CD4-positive, alpha-beta T cell treated with Interleukin-21 for 1 hour (primary cell): ENCODE measurements at places on chromosomes 6 and 20.
A peak's percentile ranks its signal among the peaks of the same experiment; 100 is the strongest.

GRCh38 chr6:99073223-99073622 lies 125.5 kb upstream of the FBXL4 start:
- DNase-seq = no peak

DNA sequence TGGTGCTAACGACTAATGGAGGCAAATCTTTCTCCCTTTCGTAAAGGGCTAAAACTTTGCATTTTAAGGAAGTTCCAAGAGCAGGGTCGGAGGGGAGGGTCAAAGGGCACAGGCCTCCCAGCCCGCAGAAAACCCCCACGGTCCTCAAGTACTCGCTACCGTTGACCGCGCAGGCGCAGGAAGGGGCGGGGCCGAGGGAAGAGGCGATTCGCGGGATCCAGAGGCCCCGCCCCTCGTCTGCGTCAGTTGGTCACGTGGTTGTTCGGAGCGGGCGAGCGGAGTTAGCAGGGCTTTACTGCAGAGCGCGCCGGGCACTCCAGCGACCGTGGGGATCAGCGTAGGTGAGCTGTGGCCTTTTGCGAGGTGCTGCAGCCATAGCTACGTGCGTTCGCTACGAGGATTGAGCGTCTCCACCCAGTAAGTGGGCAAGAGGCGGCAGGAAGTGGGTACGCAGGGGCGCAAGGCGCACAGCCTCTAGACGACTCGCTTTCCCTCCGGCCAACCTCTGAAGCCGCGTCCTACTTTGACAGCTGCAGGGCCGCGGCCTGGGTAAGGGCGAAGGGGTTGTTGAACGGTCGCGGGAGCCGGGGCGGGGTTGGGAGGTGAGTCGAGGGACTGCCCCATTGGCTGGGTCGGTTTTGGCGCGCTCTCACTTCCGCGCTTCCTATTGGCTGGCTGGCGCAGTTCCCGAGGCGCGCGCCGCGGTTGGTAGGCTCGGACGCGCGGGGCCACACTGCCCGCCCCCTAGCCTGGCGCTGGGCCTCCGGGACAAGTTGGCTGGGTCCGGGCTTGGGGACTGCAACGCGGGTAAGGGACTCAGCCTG lies at the start of gene GMNN:
TSS of gene GMNN (plus strand) at position 242 of the 824 bp plus-strand sequence. CDS start 2,310 bp downstream, outside the sequence.
- peak; percentile 96 for DNase-seq

DNA sequence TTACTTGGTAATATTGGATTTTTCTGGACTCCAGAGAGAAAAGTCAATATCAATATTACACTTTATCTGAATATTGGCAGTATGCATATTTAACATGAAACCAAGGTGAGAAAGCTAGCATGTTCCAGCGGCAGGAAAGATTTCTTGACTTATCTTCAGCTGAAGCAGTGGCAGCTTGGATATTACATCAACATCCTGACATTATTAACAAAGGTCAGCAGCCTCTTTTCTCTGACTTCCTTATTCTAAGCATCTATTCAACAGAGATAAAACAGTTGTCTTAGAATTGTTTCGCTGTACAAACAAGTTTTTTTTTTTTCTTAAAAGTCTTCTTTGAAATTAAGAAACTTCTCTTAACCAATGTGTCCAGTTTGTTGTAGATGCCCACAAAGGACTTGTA lies 11.8 kb downstream of the DCBLD1 start:
- DNase-seq = no peak

DNA sequence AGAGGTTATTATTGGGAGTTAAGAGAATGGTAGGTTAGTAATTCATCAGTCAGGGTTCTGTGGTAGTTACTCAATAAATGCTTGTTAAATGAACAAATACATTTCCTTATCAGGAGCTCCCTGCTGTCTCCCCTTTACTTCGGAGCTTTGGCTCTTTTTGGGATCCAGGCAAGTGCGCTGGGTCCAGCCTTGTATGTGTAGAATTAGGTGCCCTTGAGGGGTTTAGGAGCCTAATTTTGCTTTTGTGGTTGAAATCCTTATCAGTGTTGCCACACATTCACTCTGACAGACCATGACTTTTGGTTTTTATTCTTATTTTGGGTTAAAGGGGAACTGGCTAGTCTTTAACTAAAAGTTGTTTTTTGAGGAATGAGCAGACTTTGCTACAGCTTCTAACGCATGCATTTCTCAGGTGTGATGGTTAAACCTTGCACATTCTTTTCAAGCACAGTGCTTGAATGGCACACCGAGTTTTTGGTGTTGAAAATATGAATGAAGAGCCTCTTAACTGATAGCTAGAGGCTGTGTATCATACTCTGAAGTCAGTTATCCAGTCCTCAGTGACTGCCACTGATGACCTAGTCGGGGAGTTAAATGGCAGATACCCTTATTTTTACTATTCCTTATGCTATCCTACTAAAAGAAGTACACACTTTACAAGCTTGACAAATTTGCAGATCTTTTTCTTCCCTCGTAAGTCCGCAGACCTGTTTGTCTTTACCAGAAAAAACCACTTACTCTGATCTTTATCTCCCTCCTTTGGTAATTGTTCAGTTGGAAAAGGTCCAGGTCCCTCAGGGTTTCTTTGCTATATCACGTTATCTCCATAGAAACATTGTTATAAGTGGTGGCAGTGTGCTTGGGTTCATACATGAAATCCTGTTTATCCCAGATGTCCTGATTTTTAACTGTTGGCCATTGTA lies 50.7 kb upstream of the PLCG1 start:
- no peak for DNase-seq

DNA sequence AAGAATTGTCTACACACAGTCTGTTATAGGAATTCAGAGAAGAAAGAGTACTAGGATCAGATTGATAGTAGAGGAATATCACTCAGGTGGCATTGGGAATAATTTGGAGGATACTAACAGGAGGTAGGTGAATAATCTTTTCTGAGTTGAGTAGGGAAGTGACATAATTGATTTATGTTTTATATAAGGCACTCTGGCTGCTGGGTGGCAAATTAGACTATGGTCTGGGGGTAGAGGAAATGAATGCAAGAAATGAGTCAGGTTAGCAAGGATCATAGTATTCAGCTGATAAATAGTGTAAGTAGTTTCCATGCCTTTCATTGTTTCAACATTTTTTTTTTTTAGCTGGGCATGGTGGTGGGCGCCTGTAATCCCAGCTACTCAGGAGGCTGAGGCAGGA lies 113.3 kb downstream of the CDKAL1 start:
- no peak for DNase-seq

- DNase-seq = no peak
Measured at GRCh38 chr6:104134876-104135275, 724.8 kb downstream of the HACE1 start.

DNA sequence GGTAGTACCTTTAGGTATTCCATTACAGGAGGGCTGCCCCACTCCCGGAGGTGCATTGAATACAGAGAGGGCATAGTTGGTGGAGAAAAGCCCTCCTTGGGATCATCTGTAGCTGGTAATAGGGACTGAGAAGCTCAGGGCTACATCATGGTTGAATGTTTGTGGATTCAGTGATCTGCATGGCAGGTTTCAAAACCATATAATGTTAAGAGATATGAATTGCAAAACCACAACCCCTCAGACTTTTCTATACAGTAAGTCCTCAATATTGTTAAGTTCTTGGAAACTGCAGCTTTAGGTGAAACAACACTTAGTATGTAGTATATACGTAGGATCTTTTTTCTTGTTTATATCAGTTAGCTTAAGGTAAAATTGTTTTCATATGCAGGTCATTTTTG lies 11.3 kb downstream of the TULP4 start:
- no peak for DNase-seq

DNA sequence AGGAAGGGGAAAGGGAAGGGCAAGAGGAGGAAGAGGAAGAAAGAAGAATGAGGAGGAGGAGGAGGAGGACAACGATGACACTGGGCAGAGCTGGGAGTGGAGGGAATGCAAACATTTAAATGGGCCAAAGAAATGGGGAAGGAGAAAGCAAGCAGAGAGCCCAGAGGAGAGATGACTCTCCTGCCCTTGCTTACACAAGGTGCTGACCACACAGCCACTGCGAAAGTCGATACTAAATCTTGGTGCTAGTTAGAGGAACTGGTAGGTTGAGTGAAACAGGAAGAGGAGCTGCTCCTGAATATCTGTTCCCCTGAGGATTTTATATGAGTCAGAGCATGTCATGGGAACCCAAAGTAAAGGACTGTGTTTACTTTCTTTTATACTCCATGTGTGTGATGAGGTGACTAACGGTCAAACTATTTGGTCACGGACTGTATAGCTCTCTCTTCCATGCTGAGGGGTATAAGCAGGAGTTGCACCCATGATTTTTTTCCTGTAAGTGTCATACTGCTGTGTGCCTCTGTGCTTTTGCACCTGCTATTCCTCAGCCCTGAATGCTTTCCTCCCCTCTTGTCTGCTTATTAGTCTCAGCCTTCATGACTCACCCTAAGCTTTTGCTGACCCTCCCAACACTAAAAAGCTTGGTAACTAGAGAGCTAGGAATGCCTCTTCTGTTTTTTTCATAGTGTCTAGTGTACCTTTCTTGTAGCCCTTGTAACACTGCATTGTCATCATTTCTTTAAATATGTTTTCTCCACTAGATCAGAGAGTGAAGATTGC lies 9.5 kb upstream of the PAQR8 start:
- DNase-seq = peak; percentile 16

DNA sequence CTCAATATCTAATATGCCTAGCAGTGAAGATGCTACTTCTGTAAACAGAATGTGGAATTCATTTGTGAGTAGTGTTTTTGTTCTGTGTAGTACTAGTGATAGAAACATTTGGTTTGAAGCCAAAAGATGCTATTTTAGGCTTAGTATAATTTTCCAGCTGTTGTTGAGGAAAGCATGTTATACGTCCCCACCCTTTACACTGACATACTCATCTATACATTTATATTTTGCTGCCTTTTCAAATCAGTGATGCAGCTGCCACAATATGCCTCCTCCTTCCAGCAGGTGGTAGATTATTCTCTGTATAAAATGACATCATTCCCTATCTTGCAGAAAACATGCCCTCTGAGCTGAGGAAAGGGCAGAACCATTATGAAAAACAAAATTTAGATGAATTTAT lies 1217.6 kb upstream of the GJE1 start:
- DNase-seq = no peak

DNA sequence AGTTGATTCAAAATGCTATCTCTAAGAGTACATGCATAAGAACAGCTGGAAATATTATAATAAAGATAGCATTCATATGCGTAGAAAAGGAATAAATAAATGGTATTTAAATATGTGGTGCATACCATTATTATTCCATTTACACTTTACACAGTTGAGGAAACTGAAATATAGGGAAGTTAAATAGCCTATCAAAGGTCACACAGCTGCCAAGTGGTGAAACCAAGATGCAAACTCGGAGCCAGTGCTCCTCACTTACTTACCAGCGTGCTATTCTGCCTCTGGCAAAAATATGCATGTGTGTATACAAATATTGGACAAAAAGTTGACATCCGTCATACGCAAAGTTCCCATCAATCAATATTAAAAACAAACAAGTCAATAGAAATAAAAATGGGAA lies 22.3 kb upstream of the ANKEF1 start:
- DNase-seq = no peak

- DNase-seq = no peak
Measured at GRCh38 chr6:151247490-151247889, 7.7 kb downstream of the AKAP12 start.

DNA sequence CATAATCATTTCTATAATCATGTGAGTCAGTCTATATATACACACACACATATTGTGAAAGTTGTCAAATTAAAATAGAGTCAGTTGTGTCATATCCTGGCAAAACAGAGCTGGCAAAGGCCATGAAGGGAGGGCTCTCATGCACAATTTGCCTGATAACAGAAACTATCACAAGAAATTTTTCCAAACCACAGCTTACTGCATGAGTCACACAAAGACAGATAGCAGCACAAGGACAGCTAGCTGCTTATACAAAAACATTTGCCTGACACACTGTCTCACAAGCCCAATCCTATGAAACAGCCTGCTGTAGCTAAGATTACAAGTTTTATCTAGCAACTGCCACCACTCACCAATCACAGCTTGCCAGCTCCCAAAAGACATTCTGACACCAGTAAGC lies 848.5 kb upstream of the MAN1A1 start:
- DNase-seq = no peak

DNA sequence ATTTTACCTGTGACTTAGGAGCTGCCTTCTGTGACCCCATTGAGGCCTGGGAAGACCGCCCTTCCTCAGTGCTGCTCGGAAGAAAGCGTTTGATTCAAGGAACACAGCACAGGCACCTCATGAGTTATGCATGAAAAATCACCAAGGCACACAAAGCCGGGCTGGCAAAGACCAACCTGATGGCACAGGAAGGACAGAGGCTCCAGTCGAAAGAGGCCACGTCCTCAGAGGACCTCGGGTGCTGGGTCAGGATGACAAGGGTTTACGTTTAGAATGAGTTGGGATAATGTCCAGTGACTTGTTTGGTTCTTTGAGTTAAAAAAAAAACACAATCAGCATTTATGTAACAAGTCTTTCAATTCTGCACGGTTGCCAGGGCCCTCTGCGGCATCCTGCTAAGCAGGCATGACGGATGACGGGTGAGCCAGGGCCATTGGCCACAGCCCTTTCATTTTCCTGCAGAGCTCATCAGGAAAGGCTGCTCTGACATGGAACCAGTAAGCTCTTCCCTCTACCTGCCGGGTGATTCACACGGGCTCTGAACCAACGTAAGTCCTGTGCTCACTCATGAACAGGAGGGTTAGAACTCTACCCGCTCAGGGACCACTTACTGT lies 112.8 kb downstream of the DACT2 start:
- DNase-seq = no peak

DNA sequence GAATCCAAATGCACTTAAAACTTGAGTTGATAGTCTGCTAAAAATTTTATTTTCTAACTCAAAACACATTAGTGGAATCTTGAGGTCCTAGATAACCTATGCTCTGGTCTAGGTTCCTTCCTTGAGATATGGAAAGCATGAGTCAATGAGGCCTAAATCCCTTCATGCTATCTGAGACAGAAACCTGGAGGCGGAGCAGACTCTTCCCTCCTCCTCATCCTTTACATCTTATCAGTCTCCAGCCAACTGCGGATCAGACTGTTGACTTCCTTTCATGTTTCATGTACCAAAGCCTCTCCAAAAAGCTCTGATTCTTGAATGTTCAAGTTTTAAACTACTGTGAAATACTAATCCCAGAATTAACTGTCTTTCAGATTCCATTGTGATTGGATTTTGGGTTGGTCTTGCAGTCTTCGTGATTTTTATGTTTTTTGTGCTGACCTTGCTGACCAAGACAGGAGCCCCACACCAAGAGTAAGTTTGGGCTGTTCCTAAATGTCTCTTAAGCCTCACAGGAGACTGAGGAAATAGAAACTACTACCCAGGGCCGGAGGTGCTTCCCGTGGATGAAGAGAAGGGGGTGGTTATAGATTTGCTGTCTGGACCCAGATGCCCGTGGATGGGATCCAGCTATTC lies 29.1 kb downstream of the MRAP2 start:
- no peak for DNase-seq

- DNase-seq = no peak
Measured at GRCh38 chr6:142357879-142358278, 56.1 kb downstream of the ADGRG6 start.

DNA sequence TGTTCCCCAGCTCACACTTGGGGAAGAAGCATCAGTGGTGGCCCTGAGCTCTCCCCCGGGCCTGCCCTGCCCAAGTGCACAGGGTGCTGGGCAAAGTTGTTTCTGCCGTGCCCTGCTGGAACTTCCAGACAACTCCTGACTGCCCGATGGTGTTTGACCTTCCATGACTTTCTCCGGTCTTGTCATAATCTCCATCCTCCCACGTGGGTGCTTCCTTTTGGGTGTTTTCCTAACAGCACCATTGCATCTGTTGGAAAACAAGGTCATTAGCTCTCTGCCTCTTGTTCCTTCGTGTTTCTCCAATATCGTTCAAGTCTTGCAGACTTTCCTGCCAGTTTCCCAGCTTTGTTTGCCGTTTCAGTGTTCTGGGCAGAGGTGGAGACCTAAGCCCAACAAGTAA lies 68.7 kb upstream of the TIAM2 start:
- DNase-seq = no peak
